ENCODE measurements at places on chromosomes 16 and 17. TPM values are rescaled to one million over a fixed set of nuclear protein-coding genes. Genes with fewer than 3 reads are reported as not detected.

Gene ATP2C2
- 0.67 TPM for total RNA-seq

Gene CFAP119
- 2.2 TPM for total RNA-seq

Gene AGRP
- not detected for total RNA-seq

DNA sequence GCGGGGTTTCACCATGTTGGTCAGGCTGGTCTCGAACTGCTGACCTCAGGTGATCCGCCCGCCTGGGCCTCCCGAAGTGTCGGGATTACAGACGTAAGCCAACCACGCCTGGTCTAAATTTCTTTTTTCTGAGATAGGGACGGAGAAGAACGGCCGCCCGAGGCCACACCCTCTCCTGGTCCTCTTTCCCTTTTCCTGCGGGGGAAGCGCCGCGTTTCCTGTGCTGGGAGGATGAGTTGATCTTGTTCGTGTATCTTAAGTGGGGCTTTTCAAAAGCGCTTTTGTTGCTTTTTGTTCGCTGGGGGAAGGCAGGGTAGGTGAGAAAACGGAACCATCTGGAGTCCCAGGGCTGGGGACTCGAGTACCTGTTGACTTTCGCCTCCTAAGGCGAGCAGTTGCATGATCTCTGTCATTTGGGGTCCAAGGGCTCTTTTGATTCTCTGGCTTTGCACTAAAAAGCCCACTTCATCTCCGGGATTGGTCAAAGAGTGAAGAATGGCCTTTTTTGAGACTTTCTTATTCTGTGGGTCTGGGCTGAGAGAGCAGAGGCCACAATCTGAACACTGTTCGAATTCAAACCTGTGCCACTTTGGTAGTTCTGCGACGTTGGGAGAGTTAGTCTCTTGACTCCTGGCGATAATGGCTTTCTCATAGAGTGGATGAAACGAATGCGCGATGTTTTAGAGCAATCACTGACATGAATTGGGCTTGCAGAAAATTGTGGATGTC is 1.3 kb downstream of the FUS start:
- no peak for DNase-seq

DNA sequence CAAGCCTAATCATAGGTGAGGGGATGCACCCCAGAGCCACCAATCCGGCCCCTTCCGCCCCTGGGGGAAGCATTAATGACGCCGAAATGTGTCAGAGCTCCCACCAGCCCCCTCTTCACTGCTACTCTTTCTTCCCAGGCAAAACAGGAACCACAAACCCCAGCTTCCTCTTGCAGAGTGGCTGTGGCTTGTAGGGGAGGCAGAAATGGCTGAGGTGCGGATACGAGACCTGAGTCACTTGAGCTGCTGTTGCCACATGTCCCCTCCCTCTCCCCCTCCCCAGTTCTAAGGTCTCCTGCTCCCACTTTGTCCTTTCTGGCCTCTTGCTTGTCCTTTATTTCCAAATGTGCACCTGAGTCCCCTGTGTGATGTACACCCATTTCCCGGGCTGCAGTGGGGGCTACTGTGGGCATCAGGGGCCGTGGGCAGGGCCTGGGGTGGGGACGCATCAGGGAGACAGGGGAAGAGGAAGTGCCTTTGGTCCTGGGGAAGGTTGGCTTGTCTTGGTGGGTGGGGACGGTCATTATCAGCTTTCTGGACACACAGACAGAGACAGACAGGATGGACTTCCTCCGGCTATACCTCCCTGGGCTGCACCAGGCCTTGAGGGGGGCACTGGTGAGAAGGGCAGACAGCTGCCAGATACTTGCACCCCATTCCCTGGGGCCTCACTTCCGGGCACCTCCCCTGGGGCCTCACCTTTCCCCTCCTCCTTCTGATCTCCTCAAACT is at the start of gene APOBR:
TSS of gene APOBR (plus strand) at position 523 of the 731 bp plus-strand sequence. CDS start at position 562, 39 bp downstream.
- DNase-seq = no peak

- no peak for DNase-seq
These were observed 5.5 kb downstream of the CPPED1 start for GRCh38 chr16:12798171-12798570.

DNA sequence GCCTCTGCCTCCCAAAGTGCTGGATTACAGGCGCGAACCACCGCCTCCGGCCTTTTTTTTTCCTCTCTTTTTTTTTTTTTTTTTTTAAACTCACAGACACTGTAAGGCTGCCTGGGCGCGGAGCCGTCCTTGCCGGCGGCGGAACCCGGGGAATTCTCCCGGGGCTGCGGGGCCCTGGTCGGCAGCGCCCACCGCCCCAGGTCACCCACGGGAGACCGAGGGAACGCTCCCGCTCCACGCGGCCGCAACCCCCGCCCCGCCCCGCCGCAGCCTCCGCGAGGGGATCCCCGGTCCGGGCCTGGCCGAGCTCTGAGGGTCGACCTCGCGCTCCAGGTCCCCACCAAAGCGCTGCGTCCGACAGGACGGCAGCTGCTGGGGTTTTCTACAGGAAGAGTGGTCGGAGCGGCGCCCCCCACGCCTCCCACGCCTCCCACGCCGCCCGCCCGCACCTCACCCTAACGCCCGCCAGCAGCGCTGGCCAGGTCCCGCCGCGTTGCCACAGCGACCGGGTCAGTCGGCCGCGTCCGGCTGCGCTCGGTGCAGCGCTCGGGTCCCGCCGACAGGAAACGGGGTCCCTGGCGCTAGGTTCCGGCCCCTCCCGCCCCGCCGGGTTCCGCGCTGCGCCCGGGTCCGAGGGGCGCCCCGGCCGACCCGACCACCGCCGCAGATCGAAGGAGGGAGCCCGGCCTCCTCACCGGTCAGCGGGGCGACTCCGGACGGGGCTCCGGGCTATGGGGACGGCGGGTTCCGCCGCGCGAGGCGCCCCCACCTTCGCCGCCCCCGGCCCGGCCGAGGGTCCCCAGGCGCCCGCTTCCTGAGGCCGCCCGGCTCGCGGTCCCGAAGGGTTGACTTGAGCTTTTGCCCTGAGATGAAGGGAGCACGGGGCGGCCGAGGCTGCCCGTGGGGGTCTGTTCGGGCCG is at the start of gene CCDC57:
TSS of gene CCDC57 (minus strand) at position 512 of the 920 bp plus-strand sequence. CDS start 10,898 bp downstream, outside the sequence.
- no peak for DNase-seq

DNA sequence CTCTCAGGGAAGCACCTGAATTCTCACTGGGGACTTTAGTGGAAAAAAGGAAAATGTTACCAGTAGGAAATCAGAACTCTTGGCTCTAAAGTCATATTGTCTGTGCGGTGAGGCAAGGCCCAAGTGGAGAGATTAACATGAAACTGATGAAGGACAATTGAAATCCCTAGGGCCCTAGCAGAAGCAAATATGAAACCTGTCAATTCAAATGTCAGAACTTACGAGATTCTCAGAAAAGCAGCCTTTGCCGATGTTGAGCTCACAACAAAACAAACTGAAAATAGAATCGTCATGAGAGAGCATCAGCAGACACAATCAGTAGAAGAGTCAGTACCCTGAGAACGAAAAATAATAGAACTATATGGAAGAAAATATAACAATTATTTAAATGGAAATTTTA is 108.8 kb downstream of the ELAC2 start:
- DNase-seq = no peak

GRCh38 chr17:38733282-38733981 is 3.3 kb downstream of the CISD3 start:
- no peak for DNase-seq

DNA sequence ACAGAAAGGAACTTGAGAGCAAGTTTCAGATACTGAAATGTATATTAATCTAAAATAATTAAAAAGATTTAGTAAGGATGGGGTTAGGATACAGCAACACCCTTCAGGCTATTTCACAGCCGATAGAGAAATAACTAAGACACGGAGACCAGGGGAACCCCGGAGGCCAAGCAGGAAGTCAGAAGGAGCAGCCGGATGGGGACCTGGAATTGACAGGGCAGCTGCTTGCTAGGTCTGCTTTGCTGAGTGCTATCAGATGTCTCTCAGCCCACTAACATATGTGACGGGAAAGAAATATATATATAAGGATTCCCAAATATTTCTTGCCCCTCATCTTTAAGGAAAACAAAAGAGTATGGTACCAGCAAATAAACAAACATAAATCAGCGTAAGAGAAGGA is 154.1 kb upstream of the CDH5 start:
- DNase-seq = no peak

- no peak for DNase-seq
These were observed 151.2 kb downstream of the MSI2 start for GRCh38 chr17:57407287-57408070.

- DNase-seq = no peak
These were observed 121.3 kb upstream of the GSE1 start for GRCh38 chr16:85491798-85492294.

- DNase-seq = peak; percentile 91
These were observed at the start of gene CDH1 for GRCh38 chr16:68737046-68737729. Gene CDH1, plus strand, starts transcription at chr16:68737292. Its CDS starts 124 bp downstream, at chr16:68737416.

Measured in mesenteric fat pad (tissue), 1 donor.